ENCODE measurements at places on chromosomes 11 and 22.

- no peak for DNase-seq
Observed at GRCh38 chr11:101717619-101718018, 133.8 kb upstream of the TRPC6 start.

- no peak for DNase-seq
Observed at GRCh38 chr11:76205252-76206076, 838 bp downstream of the WNT11 start.

DNA sequence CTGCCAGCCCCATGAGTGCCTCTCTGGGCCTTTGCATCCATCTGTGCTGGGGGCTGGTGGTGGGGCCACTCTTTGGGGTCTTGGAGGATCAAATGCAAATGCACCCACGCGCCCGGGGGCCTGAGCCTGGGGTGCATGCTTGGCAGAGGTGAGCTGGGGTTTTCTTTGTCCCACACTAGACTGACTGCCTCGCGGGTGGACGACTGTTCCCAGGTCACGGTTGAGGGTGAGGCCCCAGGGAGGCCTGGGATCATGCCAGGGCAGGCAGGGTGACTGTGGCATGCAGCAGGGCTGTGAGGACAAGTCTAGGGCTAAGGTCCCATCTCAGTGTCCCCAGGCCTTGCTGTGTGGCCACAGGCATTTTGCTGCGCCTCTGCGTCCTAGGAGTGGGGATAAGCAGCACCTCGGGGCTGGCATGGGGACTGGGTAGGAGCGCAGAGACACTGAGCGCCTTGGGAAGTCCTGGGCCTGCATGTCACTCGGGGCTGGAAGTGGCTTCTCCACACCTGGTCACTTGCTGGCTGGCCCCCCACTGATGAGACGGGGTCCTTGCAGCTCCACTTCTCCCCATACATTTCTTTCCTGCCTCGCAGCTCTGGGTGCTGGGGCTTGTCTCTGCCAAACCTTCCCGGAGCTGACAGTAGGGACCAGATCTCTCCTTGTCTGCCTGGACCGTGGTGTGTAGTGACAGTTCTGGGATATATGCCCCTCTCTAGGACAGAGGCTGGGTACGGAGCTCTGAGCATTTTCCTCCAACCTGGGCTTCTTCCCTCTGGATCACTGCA lies 133.1 kb downstream of the CTTN start:
- no peak for DNase-seq

DNA sequence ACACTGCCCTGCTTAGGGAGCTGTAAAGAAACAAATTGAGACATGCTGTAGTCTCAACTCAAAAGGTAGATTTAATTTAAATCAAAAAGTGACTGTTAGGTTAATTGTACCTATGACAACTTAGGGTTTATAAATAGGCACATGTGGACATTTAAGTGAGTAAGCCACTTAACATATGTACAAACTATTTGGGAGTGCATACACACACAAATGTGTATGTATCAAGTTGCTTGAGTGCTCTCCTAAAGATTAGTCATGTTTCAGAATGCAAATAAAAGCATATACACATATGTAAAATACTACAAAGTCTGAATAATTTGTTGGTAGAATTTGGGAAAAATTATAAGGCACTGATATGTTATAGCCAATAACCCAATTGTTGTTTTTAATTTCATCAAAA lies 1435.7 kb downstream of the LRRC4C start:
- DNase-seq: no peak

- DNase-seq: no peak
Observed at GRCh38 chr11:15956302-15956701, 400.0 kb downstream of the SOX6 start.

- no peak for DNase-seq
Observed at GRCh38 chr22:42879371-42880021, 22.4 kb upstream of the ARFGAP3 start.

- peak; percentile 17 for DNase-seq
Observed at GRCh38 chr11:1283091-1283511, 26.3 kb downstream of the TOLLIP start.

- no peak for DNase-seq
Observed at GRCh38 chr22:24730864-24731263, 43.7 kb downstream of the PIWIL3 start.

DNA sequence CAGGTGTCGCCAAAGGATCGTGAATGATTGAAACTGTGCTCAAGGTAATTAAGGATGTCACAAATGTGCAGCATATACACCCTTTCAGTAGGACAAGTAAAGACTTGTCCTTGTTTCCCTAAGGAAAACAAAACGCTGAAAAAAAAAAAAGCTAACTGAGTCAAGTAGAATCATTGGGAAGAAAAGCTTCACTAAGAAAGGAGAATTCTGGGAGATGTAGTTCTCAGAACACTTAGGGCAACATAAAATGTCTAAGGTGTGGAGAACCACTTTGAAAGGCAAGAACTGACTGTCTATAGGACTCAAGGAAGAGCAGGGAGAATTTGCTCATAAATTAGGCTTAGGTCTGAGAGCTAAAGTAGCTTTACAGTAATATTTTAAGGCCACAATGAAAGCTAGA lies 2.9 kb upstream of the OR5T1 start:
- DNase-seq: no peak

GRCh38 chr11:61004180-61004611 lies 32.7 kb downstream of the CD6 start:
- DNase-seq: no peak

DNA sequence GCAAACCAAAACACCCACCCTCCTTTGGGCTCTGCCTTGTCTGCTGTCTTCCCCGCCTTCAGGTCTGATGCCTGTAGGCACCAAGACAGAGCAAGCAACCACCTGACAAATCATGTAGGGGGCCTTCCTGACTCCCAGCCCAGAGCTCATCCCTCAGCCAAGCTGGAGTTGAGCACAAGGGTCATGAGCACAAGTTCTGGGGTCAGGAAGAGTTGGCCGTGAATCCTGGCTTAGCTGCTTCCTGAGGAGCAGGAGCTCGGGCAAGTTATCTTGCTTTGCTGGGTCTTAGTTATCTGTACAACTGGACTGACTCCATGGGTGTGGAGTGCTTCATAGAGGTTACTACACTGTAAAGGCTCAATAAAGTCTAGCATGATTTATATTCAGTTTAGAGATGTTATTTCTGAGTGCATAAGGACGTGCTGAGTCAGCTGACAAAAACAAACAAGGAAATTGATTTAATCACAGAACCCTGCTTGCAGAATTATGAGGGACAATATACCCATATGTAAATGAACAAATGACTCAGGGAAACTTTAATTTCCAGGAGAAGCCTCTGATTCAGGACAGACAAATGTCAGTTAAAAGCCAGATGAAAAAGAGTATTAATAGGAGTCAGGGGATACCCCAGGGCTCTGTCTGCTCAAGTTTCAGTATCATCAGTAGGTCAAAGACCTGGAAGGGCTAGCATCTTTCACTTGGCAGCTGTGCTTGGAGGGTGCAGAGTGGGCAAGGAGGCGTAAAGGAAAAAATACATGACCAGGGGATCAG lies 15.0 kb upstream of the APOA1 start:
- DNase-seq: no peak

DNA sequence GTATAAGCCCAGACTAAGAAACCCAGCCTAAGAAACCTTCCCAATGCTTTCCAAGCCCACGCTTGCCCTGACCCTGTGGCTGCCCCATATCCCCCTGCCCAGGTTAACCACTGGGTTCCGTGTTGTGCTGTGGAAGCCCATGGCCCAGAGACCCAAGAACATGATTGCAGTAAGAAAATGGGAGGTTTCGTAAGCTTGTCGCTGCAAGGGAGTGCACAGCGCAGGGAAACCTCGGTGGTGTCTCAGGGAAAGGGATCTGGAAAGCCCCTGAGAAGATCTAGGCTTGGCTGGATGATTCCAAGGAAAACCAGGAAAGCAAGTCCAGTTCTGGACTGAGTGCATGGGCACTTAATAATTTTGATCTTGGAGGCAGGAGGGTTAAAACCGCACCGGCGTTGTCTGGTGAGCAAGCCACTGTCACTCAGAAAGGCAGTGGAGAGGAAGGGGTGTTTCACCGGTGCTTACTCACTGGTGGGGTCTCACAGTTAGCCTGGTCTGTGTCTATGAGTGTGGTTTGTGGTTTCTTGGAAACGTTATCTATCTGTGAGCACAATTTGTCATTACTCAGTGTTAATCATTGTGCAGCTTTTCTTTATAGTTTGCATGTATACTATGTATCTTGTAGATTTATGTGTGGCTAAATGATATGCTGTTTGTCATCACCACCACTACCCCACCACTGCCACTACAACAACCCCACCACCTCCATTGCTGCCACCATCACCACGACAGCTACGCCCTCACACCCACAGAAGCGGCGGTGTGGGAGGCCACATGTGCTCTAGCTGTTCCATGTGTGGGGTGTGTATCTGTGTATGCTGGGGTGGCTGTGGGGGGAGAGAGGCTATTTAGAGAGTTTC lies 53.3 kb upstream of the PRDM11 start:
- DNase-seq: no peak

- DNase-seq: no peak
Observed at GRCh38 chr11:121517996-121518395, 65.2 kb upstream of the SORL1-AS1 start.

- peak; percentile 95 for DNase-seq
Observed at GRCh38 chr22:21942407-21943343, 10.0 kb downstream of the PPM1F start.

DNA sequence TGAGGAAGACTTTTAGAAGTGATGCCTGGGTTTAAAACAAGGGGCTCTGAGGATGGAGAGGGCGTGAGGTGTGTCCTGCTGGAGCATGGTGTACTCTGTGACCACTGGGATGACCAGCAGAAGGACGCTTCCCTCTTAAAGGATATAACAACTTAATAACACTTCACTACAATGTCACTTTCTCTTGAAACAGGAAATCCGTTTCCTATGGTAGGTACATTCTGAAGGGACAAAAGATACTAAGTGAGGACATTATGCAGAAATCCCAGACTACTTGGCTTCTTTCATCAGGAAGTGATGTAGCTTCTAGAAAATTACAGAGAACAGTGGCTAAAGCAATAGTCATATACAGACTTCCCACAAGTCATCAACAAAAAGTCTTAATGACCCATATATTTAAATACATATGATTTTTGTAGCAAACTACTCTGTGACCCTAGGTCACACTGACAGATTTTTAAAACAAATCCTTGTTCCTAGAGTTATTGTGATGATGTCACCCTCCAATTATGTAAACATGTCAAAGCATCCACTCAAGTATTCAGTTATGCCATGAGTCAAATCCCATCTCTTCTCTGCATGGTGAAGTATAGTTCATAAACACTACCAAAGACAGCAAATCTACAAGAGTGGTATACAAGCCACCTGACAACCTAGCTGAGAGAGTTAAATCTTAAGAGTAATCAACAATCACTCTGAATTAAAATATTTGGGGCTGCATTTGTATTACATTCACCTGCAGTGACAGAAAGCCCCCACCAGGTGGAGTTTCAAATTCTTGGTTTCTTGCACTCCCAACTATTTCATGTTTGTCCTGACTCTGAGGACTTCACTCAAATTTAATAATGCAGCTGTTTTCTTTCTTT lies 32.8 kb downstream of the PITPNB start:
- DNase-seq: no peak

DNA sequence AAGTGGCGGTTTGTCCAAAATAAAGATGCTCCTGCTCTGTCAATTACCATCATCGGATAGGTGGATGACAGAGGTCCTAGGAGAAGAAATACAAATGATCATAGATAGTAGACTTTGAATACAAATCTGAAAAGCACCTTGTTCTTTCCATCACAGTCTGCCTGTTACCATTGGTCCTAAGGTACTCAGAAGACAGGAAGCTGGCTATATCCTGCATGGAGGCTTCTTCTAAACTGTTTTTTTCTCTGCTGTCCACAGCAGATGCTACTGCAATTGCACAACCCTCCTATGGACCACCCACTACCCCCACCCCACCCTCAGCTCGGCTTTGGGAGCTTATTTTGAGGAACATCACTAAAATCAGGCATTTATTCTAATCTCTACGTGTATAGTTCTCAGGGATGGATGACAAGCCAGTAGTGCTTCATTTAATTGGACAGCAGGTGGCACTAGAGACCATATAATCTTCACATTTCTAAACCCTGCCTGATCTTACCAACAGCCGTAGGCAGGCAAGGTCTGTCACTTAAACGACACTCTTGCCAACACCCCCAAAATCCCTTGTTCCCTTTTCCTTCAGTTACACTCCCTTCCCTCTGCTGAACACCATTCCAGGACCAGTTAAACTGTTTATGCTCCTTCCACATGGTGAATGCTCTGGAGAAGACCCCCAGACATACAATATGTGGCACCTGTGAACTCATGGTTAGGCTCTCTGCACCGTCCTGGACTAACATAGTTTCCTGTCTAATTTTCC lies 6.6 kb upstream of the PTS start:
- DNase-seq: no peak

DNA sequence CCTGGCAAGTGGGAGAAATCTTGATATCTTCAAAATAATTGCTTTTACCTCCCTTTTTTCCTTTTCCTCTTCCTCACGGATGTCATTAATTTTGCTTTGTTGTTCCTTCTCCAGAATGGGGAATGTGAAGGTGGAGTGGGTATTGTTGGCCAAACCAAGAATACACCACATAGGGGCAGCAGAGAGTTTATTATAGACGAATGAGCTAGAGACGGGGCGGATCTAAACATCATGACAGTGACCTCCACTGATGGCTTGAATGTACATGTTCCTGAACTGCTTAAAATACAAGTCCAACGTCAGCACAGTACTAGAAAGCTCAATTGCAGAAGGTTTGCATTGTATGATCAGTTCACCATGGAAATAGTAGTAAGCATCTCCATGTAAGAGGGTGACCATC lies 122.3 kb upstream of the SNX19 start:
- no peak for DNase-seq

- DNase-seq: no peak
Observed at GRCh38 chr22:24066865-24067264, 55.8 kb downstream of the CABIN1 start.

- DNase-seq: no peak
Observed at GRCh38 chr11:79691445-79691844, 250.6 kb upstream of the TENM4 start.

GRCh38 chr11:8459711-8460399 lies 134.2 kb downstream of the STK33 start:
- DNase-seq: no peak

Measured in left cardiac atrium (tissue), 4 donors.